AG08396 (cell line): ENCODE measurements at places on chromosomes 11 and 22.

DNA sequence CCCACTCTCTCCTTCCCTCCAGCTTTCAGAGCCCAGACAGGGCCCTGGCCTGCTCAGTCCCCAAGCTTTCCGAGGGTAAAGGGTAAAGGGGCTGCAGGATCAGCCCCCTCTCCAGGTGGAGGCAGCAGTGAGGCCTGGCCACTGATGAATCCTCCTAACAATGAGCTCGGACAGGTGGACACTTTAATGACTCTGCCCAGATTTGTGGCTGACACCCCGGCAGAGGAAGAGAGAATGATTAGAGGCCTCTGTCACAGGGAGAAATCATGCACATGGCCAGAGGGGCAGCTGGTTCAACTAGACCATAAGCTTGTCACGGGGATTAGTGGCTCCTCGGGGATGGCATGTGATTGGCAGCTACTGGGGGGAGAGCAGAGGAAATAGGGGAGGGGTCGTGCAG lies 587.5 kb upstream of the B3GAT1 start:
- DNase-seq = no peak

DNA sequence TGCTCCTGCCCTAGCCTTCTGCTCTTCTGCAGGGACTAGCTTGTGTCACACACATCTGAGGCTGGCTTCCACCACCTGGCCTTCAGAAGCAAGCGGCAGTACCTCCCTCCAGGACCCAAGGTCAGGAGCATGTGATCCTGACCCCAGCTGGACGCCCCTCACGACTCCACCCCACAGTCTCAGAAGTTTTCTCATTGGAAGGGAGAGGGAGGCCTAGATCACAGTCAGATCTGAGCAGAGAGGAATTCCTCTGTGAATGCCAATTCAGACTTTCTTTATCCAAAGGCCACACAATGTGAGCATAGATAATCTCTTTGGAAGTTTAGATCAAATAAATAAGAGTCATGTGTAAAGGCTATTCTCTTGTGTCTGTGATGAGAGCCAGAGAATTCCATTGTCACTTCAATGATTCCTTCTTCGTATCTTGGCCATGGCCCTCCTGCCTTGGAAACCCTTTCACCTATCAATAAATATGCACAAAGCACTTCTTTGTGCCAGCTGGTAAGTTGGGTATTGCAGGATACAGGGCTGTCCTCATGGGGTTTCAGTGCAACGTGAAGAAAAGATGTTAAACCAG lies 142.9 kb downstream of the SNX19 start:
- no peak for DNase-seq

DNA sequence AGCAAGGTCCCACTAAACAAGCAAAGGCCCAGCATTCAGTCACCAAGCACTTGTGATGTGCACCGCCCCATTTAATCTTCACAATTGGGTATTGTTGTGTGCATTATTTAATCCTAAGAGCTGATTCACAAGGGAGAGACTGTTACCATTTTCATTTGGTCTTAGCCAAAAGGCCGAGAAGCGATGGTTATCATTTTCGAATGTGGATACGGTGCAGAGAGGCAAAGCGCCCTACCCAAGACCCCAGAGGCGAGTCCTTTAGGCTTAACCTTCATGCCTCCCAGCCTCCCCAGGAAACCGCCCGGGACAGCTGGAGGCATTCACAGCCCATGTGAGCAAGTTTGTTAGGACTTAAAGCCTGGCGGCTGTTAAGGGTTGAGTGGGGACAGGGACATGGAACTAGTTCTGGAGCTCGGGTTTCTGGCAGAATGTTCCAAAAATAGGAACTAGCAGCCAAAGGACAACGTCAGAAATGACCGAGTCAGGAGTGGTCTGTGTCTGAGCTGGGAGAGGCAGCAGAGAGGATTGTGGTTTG lies 13.0 kb upstream of the UPK3A start:
- no peak for DNase-seq

DNA sequence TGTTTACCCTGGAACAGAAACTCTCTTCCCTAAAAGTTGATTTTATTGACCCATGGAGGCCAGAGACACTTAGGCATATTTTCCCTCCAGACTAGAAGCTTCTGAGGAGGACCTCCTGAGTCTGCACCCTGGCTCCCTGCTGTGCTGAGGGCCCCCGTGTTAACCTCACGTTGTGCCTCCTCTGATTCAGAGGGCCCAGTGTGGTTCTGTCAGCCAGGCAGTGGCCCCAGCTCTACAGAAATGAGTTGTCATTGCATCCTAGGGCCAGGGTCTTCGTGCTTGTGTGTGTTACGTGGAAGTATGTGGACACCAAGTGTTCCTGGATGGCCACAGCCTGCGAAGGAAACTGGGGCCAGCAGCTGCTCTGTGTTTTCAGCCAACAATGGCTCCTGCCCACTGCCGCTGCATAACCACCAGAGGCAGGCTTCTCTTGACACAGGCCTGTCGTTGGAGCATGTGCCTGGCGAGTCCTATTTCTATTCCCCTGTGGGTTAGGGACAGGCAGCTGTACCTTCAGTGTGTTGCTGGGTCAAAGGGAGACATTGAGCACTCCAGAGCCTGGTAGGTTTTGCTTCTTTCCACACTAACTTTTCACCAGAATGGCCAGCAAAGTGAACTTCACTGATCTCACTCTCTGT lies 44.5 kb downstream of the MED15 start:
- no peak for DNase-seq

DNA sequence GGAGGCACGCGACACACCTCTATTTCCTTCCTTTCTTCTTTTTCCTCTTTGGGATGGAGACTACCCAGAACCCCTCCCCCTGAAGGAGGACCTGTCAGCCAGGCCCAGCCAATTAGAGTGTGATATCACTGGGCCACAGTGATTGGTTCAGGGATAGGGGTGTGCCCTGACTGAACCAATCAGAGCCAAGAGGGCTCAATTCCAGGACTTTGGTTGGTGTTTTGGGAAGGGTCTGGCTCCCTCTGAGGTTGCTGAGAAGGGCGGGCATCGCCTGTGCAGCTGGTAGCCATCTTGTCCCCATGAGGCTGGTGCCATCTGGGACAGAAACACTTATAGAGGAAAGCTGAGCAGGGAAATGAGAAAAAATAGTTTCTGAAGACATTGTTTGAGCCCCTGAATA lies 71.4 kb downstream of the CHST1 start:
- no peak for DNase-seq

DNA sequence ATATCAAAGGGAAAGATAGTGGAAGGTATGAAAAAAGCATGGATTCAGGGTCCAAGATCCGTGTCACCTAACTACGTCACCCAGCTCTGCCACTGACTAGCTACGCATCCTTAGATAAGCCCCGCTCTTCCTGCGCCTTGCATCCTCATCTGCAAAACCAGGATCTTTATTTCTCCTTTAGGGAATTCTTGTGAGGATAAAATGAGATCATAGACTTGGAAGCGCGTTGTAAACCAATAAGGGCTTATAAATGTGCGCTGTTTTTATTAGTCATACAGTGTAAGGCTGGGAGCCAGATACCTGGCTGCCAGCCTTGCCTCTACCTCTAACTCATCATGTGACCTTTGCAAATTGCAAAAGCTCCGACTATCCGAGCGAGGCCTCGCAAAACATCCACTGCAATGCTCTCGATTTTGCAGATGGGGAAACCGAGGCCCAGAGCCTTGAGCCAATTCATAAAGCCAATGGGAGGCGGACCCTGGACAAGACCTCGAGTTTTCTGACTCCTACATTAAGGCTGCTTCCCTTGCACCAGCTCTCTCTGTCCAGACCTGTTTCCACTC lies 753 bp downstream of the PRPF19 start:
- DNase-seq = no peak

GRCh38 chr22:44330744-44331660 lies 18.3 kb upstream of the SHISAL1 start:
- no peak for DNase-seq

- DNase-seq = peak; percentile 65
Measured at GRCh38 chr11:120184946-120185705, 25.7 kb upstream of the OAF start.

DNA sequence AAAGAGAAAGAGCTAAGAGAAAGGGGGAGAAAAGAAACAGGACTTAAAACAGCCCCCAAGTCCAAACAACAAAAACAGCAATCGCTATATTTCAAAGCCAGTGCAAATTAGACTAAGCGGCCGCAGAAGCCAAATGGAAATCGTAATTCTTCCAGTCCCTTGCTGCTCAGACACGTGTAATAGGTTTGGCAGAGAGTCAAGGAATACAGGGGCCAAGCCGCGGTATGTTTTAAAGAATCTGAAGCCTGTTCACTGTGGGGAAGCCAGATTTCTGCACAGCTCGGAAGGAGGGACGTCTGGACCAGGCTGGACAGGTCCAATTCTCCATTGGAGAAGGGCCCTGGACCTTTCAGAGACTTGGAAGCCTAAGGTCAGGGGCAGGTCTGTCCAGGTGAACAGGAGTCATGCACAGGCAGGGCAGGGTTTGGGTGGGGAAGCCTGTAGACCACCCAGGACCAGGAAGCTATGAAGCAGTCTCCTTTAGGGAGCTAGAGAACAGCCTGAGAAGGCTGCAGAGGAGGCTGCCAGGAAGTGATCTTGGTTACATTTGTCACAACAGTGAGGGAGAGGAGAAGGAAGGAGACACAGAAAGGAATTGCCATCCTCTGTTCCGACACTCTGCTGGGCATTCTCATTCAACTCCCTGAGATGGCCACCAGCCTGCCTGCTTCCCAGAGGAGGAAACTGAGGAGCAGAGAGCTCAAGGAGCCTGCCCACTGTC lies 265.5 kb upstream of the ISX start:
- no peak for DNase-seq

GRCh38 chr11:119742263-119742861 lies 13.4 kb upstream of the NECTIN1 start:
- no peak for DNase-seq

GRCh38 chr11:75851203-75851602 lies 36.2 kb downstream of the UVRAG start:
- DNase-seq = no peak

DNA sequence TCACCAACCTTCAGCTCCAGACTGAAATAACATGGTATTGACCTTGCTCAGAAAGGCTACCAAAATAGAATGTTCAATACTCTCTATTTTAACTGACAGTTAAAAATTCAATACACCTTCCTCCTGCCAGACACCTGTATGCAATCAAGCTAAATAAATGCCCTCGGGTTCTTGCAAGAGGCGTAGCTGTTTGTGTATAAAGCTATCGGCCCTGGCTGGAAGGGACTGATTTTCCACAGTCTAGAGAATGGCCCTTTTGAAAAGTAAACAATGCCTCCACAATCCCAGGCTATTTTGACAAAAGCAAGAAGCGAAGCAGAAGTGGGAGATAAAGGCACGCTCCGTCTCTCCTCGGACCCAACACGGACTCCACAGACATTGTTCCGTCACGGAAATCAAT lies 791.2 kb downstream of the BRD1 start:
- DNase-seq = no peak

DNA sequence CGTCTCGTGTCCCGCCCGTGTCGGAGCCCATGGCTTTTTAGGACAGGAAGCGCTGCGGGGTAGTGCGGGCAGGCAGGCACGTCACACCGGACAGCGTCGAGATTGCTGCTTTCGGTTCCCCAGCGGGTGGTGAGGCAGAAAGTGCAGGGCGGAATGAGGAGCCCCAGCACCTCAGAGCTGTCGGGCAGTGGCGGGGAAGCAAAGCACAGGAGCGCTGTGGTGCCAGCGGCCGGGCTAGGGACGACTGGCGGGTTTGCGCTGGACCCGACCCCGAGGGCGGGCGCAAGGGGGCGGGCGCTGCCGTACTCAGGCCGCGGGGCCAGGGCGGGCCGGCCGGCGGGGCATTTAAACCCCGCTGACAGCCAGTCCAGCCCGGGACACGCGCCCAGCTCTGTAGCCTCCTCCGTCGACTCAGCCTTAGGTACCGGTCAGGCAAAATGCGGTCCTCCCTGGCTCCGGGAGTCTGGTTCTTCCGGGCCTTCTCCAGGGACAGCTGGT lies at the start of gene SLC37A2:
Gene SLC37A2 (plus strand): TSS at position 375 of the 498 bp plus-strand sequence. CDS start 63 bp downstream, at position 438.
- DNase-seq = peak; percentile 93

GRCh38 chr22:49306632-49307480 lies 520.8 kb downstream of the BRD1 start:
- DNase-seq = no peak

GRCh38 chr11:39341461-39341860 lies 2118.0 kb downstream of the LRRC4C start:
- no peak for DNase-seq

- DNase-seq = no peak
Measured at GRCh38 chr11:92458486-92458885, 233.9 kb downstream of the FAT3 start.

DNA sequence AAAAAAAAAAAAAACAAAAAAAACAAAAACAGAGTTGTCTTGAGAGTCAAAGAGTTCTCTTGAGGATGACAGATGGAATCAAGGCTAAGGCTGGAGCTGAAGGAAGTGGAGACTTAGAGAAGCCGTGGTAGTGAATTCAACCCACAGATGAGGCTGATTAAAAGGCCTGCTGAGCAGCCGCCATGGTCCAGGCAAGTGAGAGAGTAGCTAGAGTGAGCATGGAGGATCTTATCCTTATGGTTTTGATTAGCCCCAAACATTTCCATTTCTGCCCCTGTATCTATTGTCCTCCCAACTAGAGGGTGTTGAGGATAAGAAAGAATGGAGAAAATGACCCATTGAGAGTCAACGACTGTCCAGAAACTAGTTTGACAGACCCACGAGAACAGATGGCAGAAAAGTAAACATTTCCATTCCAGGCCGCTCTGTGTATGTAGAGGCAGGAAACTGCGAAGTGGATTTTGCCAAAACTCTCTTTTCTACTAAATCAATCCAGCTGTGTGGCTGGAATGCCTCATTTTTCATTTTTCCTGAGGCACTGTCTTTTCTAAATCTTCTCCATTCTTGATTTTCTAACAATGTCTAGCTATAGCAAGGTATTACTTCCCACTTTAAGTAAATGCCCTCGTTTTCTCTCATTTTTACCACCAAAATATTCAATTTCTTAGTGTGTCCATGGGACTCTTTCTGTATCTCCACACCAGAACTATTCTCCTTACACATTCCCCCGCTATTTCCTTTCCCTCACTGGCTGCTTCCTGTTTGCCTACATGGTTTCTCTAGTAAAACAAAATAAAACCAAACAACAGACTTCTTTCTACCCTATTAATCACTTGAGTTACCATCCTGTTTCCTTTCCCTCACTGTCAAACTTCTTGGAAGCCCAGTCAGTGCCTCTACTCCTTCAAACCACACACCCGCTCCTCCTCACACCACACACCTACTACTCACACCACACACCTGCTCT lies 5.4 kb upstream of the MMP8 start:
- peak; percentile 18 for DNase-seq

GRCh38 chr11:70278994-70279393 lies 8.5 kb downstream of the PPFIA1 start:
- DNase-seq = no peak
